ENCODE measurements at places on chromosomes 1 and 21. TPM values are rescaled to one million over a fixed set of nuclear protein-coding genes. Genes with fewer than 3 reads are reported as not detected.

The GBP4 gene
- total RNA-seq = 46.3 TPM

The SON gene
- total RNA-seq = 282 TPM

The FCRL6 gene
- under 0.01 TPM for total RNA-seq

The NR1I3 gene
- total RNA-seq = not detected

The CD1D gene
- total RNA-seq = 0.54 TPM

DNA sequence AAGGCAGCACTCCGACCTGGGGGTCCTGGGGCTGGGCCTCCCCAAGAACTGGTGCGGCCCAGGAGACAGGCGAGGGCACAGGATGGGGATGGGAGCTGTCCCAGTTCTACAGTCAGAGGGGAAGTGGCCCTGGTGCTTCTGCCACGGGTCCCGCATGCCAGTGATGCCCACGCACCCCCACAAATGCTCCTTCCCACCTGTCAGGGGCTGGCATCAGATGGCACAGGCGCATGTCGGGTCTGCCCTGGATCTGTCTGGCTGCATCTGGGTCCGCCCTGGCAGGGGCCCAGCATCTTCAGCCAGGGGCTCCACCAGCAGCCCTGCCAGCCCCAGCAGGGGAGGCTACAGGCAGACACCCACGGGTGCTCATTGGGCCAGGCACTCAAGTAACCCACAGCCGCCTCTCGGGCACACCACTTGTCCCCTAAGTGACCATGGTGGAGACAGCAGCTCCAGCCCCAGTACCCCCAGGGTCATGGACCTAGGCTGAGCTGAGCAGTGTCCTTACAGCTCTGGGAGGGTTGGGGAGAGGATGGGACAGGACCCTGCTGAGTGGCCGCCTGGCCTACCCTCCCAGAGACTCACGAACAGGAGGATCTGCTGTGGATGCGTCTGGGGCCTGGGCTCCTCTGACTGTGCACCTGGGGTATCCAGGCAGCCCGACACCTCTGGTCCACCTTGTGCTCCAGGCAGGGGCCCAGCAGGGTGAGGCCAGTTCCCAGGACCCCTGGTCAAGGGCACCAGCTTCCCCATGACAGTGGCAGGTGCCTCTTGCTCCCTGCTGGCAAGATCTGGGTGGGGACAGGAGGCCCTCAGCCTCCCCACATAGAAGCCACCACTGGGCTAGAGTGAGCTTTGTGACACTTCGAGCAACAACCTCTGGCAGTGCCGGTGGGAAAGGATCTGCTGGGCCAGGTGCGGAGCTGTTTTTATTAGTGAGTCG, 5.4 kb downstream of the SMIM1 start:
- no peak for DNase-seq

GRCh38 chr1:197042676-197043341, 24.3 kb downstream of the F13B start:
- no peak for DNase-seq

- no peak for DNase-seq
These were observed 4.8 kb downstream of the S1PR1 start for GRCh38 chr1:101241485-101242225.

DNA sequence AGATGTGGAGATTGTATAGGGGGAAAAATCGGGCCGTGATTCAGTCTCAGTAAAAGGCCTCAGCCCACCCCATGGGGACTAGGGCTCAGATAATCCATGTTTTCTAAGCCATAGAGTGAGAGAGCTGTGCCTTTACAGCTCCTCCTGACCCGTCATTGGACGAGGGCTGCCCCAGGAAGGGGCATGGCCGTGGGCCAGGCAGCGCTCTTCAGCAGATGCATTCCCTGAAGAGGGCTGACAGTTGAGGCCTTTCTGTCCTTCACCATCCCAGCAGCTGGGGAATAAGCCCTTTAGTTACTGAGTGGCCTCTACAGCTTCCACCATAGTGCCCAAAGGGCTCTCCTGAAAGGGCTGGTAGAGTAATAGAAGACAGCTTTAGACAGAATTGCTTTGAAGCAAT, 57.2 kb downstream of the ST3GAL3 start:
- no peak for DNase-seq

GRCh38 chr1:175405766-175406165, 213.2 kb upstream of the KIAA0040 start:
- no peak for DNase-seq

DNA sequence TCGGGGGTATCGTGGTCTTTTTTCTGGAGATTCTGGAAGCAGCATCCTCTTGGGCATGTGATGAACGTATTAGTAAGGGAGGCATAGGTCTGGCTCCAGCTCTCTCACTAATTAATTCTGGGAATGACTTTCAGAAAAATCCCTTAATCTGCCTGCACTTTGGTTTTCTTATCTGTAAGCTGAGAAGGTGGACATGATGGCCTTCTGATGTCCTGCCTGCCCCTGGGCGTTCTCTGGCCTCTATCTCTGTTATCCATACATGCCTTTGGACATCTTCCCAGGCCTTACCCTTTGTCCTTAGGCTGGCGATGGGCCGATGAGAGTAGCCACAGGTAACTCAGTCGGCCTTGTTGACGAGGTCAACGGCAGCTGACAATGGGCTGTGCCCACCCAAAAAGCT, 8.8 kb downstream of the NTRK1 start:
- DNase-seq = no peak

- DNase-seq = no peak
These were observed 111.9 kb downstream of the XCL2 start for GRCh38 chr1:168431882-168432281.

- DNase-seq = no peak
These were observed 56.3 kb upstream of the FBXO28 start for GRCh38 chr1:224057461-224058199.

GRCh38 chr1:200415789-200416593, 6.2 kb upstream of the ZNF281 start:
- no peak for DNase-seq

DNA sequence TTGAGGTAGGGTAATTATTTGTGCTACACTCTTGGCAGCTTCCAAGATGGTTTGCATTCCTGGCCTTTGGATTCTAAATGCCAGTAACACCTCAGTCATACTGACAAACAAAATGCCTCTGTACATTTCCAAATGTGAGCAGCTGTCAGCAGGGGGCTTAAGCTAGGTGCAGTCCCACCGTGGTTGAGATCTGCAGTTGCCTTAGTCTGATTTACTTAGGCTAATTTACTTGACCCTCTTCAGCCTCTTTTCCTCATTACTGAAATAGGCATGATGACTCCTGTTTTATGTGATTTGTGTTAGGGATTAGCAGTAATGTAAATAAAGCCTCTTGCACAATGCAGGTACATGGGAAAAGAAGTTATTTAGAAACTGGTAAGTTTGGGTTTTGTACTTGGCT, 13.5 kb upstream of the SPATA1 start:
- DNase-seq = no peak

DNA sequence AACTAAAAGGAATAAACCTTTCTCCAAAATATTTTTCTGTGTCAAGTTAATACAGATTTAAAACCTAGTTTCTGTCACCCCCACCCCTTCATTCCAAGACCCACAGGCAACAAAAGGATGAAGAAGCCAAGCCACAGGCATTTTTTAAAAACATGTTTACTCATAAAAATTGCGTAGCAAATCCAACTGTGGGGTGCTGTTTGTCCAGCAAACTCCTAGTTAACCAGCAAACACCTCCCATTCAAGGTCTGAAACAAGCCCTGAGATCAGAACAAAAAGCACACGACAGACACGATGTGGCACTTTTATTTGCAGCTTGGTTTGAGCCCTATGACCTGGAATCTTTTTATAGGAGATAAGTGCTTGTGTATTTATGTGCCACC, 149.9 kb upstream of the CAMK1G start:
- no peak for DNase-seq

- no peak for DNase-seq
These were observed 31.8 kb upstream of the SLFNL1 start for GRCh38 chr1:41053316-41053715.

GRCh38 chr1:87880764-87881163, 552.1 kb downstream of the LMO4 start:
- no peak for DNase-seq

DNA sequence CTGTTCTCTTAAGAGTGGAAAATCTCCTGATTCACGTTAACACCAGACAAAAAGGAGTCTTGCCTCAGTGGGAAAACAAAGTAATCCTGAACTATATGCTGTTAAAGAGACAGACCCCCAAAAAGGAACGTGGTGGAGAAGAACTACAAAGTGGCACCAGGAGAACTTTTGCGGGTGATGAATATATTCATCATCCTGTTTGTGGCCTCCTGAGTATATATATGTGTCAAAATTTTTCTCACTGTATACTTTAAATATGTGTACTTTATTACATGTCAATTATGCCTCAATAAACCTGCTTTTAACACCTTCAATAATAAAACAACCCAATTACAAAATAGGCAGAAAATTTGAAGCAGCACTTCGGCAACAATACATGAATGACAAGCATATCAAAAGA, 31.1 kb downstream of the ZNF644 start:
- no peak for DNase-seq

DNA sequence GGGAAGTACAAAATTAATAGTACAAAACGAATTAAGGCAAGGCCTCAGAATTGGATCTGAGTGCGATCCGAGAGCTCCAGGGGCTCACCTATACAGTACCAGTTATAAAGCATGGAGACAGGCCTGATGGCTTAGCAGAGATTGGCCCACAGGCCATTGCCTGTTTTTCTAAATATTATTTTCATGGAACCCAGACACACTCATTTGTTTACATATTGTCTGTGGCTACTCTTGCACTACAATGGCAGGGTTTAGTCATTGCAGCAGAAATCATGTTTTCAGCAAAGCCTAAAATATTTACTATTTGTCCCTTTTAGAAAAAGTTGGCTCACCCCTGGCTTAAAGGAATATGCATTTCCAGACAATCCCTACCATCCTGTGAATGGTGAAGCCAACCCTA, 578.9 kb downstream of the PLPP3 start:
- no peak for DNase-seq

DNA sequence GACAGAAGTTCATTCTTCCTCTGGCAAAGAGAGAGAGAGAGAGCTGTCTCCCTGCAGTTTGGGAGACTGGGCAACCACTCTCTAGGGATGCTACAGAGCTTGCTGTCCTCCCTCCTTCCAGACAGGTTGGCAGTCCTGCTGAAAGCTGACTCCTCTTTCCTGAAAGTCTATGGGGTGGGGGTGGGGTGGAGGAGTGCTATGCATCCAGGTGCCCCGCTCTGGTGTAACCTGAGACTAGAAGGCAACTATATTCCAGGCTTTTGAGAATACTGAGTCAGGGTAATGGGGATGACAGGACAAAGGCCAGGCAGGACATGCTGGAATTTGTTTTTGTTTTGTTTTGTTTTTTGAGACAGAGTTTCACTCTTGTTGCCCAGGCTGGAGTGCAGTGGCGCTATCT, 55.4 kb downstream of the OPTC start:
- no peak for DNase-seq

- no peak for DNase-seq
These were observed 33.4 kb downstream of the ATF3 start for GRCh38 chr1:212641956-212642355.

DNA sequence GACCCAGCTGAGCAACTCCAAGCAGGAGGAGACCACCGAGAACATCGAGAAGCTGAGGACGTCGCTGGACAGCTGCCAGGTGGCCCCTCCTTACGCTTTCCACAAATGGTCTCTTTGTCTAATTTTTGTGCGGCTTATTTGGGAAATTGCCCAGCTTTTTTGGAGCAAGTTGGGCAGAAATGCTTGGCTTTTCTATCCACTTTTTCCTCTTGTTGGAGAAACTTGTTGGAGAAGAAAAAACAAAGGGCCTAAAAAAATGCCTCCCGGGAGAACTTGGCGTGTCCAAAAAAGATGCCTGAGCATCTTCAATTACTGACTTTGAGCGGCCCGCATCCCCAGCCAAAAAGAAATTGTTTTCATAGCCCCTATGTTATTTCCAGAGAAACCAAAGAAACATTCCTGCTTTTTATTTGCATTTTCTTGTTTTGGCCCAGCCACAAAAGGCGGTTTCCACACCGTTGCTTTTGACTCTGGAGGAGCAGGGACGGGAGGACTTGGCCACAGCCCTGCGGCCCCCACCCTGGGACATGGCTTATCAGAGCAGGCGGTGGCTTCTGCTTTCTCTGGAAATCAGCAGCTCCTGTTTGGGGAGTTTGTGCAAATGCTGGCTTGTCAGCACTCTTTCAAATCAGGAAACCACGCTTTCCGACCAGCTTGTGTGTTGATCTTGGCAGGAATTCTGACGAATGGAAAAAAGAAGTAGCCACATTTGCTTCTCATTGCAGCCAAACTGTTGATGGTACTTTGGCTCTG, 81.2 kb upstream of the EFHD2 start:
- DNase-seq = no peak

DNA sequence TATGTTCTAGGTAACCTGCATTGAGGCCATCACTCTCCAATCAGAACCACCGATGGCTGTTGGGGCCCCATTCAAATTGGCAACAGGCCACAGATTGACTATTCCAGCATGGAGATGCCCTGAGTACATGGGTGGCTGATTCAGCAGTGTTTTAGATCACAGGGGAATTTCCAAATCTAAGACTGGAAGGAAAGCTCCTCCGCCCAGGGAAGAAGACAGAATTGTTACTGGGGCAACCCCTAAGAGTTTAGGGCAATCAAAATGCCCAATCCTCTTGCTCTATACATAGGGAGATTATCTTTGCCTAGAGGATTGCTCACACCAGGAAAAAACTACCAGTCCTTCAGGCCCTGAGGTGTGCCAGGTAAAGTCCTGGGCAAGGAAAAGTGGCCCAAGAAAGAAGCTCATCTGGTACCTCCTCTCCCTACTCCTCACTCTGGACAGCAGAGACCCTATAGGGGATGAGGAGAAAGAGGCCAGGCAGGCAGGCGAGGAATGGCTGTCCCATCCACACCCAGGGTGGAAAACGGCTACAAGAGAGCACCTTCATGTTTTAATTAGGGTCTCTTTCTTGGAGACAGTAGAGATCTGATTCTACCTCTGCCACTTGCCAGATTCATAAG, 5.8 kb downstream of the S100A8 start:
- no peak for DNase-seq

DNA sequence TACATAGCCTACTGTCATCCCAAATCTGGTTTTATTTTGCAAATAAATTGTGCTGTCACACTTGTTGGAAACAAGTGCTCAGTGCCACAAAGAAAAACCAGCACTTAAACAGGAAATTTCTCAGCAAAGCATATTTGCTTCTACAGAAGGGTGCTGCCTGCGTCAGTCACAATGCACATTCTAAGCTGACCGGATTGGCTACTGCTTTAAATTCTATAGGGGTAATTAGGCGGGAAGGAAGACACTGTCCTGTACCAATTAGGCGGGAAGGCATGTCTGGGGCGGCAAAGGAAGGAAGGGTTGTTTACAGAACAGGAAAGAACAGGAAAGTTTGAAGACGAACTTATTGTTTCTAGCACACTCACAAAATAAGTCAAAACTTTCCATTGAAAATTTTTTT, 2.8 kb downstream of the IFI16 start:
- DNase-seq = no peak

Measured in hematopoietic multipotent progenitor cell (in vitro differentiated cells).